ENCODE measurements at places on chromosomes 5 and 9.

DNA sequence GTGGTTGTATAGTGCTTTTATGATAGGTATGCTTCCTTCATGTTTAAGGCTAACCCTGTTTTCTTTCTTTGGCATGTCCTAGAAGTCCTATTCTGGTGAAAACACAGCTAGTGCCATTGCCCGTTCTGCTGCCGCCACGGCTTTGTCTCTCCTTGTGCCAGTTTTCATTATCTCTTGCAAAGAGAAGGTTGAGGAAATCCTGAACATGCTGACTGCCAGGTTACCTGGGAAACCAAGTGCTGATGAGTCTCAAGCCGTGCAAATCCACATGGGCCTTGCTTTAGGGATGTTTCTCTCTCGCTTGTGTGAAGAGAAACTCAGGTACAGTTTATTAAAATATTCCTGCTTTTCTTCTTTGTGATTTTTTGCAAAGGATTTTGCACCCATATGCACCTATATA lies 102.2 kb downstream of the HACD4 start:
- no peak for DNase-seq

GRCh38 chr5:171412186-171412585 lies 7.3 kb upstream of the FGF18 start:
- DNase-seq: no peak

- DNase-seq: no peak
These were observed 132.7 kb upstream of the SLC12A2 start for GRCh38 chr5:127950707-127951391.

GRCh38 chr5:96942078-96942477 lies 6.2 kb downstream of the LNPEP start:
- DNase-seq: no peak

DNA sequence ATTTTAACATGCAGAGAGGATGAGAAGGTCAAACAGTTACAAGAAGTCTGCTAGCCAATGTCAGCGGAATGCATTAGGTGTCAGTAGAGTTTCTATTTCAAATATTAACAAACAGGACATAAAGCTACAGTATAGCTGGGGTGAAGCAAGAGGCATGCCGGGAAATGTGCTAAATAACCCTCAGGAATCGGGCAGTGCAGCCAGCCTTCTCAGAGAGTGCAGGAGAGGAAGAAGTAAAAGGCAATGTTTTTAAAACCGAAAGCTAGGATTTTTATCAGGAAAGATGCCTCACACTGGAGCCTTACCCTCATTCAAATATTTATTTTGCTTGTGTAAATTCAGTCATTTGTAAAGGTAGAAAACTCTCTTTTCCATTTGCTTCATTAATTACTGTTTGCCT lies 59.1 kb upstream of the SH3GL2 start:
- no peak for DNase-seq

GRCh38 chr5:95537501-95537900 lies 17.3 kb downstream of the SKIC3 start:
- no peak for DNase-seq

DNA sequence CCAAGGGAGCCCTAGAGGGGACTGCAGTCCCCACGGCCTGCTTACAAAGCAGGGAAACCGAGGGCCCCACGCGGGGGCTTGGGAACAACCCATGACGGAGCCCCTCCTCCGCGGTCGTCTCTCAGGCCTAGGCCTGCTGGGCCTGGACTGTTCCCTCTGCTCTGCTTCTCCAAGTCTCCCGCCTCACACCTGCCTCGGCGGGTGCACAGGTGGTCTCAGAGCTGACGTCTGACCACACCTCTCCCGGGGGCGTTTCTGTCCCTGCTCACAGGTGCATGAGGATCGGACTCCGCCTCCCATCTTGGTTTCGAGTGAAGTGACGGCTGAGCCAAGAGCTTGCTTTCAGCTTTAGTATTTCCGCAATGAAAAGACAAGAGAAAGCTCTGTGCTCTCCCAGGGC lies 72.1 kb downstream of the MRPL36 start:
- DNase-seq: no peak

DNA sequence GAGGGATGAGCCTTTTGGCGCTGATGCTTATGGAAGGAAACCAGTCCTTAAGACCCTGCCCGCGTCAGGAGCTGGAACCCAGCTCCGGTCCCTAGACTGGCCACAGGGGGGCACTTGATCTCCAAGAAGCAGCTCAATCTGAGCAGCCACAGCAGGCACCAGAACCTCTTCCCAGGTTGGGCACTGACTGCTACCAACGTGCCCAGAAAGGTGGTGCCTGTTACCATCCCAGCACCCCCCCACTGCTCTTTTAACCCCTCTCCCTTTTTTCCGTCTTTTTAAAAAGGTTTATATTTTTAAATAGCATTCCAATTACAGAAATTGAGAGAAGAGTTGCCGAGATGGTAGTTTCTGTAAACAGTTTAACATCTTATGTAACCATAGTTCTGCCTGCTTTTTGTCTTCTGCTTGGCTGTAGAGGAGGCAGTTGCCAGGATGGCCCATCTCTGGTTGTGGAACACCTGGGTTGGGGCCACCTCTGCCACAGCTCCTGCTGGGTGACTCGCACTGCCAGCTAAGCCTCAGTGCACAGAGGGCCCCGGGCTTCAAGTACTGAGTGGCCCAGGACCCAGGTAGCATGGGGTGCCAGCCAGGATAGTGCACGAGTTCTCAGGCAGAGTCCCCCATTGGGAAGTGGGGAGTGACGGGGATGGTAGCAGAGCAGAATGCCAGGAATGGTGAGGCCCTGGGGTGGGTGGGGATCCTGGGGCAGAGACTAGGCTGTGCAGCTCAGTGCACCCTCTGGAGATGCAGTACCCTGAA lies 62.8 kb downstream of the PFDN1 start:
- no peak for DNase-seq

All from AG09309 (cell line).